NCI-H526 treated with DMSO at 0.1 percent for 48 hours (cell line): ENCODE measurements at places on chromosomes 1 and 21.
A peak's percentile ranks its signal among the peaks of the same experiment; 100 is the strongest.

- DNase-seq: no peak
Measured at GRCh38 chr1:206472024-206472423, 1.7 kb downstream of the IKBKE start.

DNA sequence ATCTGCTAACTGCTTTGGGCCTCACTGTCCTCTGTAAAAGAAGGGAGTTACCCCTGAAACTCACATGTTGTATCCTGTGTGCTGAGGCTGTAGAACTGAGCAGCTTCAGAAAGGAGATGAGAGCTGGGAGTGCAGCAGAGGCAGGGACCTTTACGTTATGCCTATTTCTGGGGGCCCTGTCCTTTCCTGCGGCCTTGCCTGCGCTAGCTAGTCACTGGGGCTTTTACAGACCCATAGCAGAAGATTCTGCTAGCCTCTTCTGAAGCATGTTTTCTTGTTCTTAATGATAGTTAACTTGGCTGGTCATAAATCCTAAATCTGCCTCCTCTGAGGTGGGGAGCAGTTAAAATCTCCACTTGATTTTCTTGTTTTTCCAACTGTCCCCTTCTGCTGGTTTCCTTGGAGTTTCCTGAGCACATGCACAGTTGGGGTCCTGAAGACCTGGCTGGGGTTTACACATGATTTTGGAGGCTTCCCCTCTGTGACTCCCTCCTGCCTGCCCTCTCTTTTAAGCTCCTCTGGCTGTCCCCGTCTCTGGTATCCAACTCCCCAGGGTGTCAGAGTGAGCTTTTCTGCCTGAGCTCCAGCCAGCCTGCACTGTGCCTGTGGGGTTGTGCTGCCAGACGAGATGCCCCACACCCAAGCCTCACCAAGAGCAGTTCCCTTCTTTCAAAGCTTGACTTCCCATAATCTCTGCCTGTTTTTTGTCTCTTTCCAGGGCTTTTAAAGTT, 76.6 kb downstream of the NOS1AP start:
- no peak for DNase-seq

DNA sequence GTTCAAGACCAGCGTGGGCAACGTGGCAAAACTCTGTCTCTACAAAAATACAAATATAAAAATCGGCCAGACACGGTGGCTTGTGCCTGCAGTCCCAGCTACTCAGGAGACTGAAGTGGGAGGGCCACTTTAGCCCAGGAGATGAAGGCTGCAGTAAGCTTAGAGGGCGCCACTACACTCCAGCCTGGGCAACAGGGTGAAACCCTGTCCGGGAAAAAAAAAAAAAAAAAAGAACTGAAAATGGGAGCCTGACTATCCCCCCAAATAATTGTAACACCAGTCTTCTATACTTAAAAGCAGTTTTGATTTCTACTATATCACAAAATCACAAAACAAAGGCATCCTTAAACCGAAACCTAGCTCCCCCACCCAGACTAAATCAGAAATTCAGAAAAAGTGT, 60.3 kb downstream of the CDC42BPA start:
- no peak for DNase-seq

- no peak for DNase-seq
Measured at GRCh38 chr1:186413319-186413718, 37.7 kb downstream of the ODR4 start.

- DNase-seq: no peak
Measured at GRCh38 chr1:81477710-81478109, 323.0 kb upstream of the ADGRL2 start.

GRCh38 chr21:45543371-45543709, 1.1 kb upstream of the SLC19A1 start:
- DNase-seq: no peak

DNA sequence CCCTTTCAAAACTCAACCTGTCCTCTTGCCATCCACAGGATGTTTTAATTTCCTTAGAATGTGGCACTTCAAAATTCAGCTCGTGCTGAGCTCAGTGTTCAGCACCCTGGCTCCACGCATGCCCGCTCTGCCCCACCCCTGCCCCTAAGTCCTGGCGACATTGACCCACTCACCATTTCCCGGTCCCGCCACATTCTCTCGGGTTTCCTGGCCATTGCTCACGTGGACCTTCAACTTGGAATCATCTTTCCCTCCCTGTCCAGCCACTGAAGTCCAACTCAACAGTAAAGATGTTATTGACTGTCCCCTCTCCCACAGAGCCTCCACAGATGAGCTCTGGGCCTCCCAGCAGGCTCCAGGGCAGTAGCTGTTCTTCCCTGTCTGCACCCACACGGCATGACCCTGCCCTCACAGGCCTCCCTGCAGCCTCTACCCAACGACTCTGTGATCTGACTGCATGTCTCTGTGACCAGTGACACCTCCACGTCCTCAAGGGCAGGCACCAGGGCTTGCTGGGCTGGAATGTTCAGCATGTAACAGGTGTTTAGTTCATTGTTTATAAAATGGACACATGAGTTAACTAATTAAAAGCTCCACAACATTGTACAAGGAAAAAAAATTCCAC, 53.8 kb downstream of the ITPKB start:
- DNase-seq: no peak

- no peak for DNase-seq
Measured at GRCh38 chr1:54144366-54144765, 8.4 kb downstream of the CDCP2 start.

GRCh38 chr1:94273111-94273510, 35.7 kb upstream of the ARHGAP29 start:
- no peak for DNase-seq

- peak; percentile 41 for DNase-seq
Measured at GRCh38 chr21:32940079-32941014, 85.4 kb upstream of the OLIG2 start.

- peak; percentile 18 for DNase-seq
Measured at GRCh38 chr1:31977385-31978131, 36.1 kb upstream of the KHDRBS1 start.
